Fibroblast of skin of left biceps (primary cell): ENCODE measurements at places on chromosomes 6 and 20.

- no peak for DNase-seq
Measured at GRCh38 chr6:38215651-38216311, 396.3 kb downstream of the ZFAND3 start.

- no peak for DNase-seq
Measured at GRCh38 chr20:32581839-32582658, 3.1 kb downstream of the NOL4L start.

DNA sequence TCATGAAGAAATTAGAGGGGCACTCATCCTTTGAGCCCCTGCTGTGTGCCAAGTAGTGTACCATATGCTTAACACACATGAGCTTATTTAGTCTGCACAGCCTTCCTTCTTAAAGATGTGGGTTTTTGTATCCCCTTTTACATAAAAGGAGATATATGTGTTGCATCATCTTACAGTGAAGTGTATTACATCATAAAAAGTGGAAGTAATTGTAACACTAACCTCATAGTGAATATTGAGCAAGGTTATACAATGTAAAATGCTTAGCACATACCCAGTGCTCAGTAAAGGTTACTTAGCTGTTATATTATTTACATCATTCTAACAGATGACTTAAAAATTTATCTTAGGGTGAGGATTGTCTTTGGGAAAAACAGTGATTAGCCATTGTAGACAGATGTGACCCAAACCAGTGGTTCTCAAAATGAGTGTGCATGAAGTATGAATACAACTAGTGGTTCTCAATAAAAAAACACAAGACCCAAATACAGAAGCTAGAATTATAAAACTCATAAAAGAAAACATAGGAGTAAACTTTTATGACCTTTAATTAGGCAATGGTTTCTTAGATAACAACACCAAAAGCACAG is 3.8 kb upstream of the PIGU start:
- no peak for DNase-seq

- no peak for DNase-seq
Measured at GRCh38 chr6:154783229-154783628, 50.0 kb downstream of the SCAF8 start.

GRCh38 chr20:35821807-35822242 is 50.0 kb downstream of the PHF20 start:
- DNase-seq = peak; percentile 61

DNA sequence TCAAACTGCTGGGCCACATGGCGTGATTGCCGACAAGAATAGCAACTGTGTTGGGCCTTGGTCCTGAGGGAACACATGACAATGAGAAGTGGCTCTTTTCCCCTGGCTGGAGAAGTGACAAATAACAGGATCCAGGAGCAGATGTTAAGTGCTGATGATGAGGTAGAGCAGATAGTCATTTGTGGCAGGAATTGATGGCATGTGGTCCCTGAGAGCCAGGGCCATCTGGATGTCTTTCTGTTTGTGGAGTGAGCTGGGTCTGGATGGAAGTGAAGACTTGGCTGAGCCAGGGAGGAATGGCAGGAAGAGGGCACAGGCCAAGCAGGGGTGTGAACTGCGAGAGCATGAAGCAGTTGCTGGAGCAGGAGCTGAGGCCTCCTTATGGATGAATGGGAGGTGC is 67.8 kb downstream of the SCAND1 start:
- DNase-seq = no peak

DNA sequence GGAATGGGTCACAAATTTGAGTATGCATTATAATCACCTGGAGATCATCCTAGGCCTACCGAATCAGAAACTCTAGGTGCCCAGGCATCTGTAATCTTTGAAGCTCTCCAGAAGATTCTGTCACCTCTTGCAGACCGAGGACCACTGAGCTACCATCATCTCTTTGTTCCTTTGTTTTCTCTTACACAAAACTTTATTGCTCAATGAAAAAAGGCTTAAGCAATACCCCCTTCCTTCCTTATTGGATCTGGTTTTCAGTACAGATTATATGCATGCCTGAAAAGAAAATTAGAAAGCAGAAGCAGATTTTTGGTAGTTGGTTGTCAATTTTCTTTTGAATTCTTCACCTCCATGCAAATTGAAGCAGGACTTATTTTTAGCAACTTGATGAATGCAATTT is 31.3 kb downstream of the STX11 start:
- no peak for DNase-seq
